ENCODE measurements at places on chromosomes 16 and 17.

DNA sequence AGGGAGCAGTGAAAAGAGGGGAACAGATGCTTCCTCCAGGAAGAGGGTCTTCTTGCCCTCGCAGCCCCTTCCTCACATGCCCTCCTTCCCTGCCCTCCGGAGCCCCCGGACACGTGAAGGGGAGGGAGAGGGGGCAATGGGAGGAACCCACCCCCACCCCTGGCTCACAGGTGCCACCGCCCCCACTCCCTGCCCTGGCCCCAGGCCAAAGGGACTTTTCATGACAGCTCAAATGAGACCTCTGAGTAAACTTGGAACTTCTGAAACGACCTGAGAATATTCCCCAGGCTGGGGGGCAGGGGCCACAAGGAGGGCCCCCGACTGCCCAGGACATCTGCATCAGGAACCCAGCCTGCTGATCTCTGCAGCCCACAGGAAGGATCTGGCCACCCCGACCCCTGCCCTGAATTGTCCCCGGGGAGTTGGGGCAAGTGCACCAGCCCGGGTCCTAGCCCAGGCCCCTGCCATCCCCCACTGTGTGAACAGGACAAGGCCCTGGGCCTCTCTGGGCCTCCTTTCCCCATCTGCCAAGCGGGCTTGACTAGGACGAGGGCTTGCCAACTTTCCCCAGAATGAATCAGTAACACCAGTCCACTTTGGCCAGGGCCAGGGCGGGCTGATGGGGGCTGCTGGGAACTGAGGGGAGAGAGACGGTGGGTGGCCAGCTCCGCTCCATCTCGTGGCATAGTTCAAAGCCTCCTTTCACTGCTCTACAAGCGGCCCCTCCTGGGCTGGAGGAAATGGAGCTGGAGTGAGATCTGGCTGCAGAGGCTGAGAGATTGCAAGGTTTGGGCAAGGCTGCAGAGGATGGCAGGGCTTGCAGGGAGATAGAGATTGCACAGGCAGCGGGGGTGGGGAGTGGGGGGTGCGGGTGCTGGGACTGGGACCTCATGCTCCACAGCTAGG, 3.8 kb downstream of the IL21R start:
- peaks cover 7% of the 10 kb centered on the region for H3K4me1 ChIP-seq
- no peaks in the 10 kb centered on the region for H3K27me3 ChIP-seq
- H3K27ac ChIP-seq: no peak overlapping the region

- no peaks in the 10 kb centered on the region for H3K27me3 ChIP-seq
- H3K27ac ChIP-seq: no peak overlapping the region
- no peak for DNase-seq
- no peaks in the 10 kb centered on the region for H3K4me1 ChIP-seq
Observed at GRCh38 chr16:64865069-64865696, 256.7 kb downstream of the CDH11 start.

- no peaks in the 10 kb centered on the region for H3K4me1 ChIP-seq
- no peaks in the 10 kb centered on the region for H3K36me3 ChIP-seq
- H3K4me3 ChIP-seq: no peak overlapping the region
- H3K27me3 ChIP-seq: no peaks in the 10 kb centered on the region
- DNase-seq: no peak
- H3K27ac ChIP-seq: no peak overlapping the region
Observed at GRCh38 chr16:30838876-30839471, 52.0 kb upstream of the ZNF629 start.

DNA sequence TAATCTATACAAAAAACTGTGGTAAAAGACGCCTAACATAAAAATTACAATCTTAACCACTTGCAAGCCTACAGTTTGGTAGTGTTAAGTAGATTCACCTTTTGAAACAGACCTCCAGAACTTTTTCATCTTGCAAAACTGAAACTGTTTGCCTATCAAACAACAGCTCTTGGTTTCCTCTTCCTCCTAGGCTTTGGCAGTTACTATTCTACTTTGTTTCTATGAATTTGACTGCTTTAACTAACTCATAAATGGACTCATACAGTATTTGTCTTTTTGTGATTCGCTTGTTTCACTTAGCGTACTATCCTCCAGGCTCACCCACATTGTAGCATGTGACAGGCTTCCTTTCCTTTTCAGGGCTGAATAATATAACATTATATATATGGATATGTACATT, 97.0 kb downstream of the PRKCA start:
- no peak overlapping the region for H3K27ac ChIP-seq
- no peaks in the 10 kb centered on the region for H3K4me1 ChIP-seq
- no peaks in the 10 kb centered on the region for H3K36me3 ChIP-seq
- DNase-seq: no peak
- H3K27me3 ChIP-seq: no peaks in the 10 kb centered on the region
- no peak overlapping the region for H3K4me3 ChIP-seq

GRCh38 chr17:75925103-75925502, 15.7 kb downstream of the FBF1 start:
- no peak overlapping the region for H3K27ac ChIP-seq
- H3K4me3 ChIP-seq: no peak overlapping the region
- no peaks in the 10 kb centered on the region for H3K4me1 ChIP-seq
- H3K36me3 ChIP-seq: peaks cover 23% of the 10 kb centered on the region
- DNase-seq: no peak

- no peak overlapping the region for H3K4me3 ChIP-seq
- peaks cover 20% of the 10 kb centered on the region for H3K4me1 ChIP-seq
Observed at GRCh38 chr17:44110823-44111633, 12.4 kb downstream of the HDAC5 start.

DNA sequence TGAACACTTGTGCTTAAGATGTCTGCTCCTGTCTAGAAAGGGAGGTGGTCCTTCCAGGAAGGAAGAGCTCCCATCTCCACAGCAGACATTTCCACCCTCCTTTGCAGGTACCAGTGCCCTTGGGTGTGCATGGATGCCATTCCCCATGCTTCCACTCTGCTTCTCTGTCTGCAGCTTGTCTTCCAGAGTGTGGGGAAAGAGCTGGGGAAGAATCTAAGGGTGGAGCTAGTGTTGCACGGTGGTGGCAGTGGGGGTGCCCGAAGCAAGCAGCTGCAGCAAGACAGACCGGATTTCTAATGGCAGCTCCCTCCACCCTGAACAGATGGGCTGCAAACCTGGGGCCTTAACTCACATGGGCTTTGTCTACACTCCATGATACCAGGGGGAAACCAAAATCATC, 22.6 kb upstream of the HOXB13 start:
- no peak overlapping the region for H3K4me3 ChIP-seq
- no peak overlapping the region for H3K27ac ChIP-seq
- peaks cover 58% of the 10 kb centered on the region for H3K27me3 ChIP-seq
- no peak for DNase-seq

DNA sequence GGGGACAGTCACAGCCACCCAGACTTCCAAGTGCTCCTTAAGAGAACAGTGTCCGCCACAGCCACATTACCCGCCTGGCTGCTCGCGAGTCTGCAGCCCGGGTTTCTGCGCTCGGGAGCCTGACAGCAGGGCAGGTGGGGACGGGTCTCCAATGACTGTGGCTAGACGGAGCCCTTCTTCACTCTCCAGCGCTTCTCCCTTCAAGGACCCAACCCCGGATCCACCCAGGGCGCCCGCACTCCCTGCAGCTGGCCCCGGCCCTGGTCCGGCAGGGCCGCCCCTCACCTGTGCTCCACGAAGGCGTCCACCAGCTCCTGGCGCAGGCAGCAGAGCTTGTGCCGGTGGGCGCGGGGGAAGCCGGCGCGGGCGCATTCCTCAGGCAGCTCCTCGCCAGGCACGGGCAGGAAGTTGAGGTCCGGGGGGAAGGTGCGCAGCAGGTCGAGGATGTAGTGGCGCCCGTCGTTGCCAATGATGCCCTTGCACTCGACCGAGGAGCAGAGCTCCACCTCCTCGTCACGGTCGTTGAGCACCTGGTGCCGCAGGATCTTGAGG, 13.9 kb downstream of the CLUH start:
- no peak overlapping the region for H3K27ac ChIP-seq
- peak overlapping the region; percentile 11 for H3K4me3 ChIP-seq
- H3K36me3 ChIP-seq: peaks cover 76% of the 10 kb centered on the region
- no peaks in the 10 kb centered on the region for H3K27me3 ChIP-seq

DNA sequence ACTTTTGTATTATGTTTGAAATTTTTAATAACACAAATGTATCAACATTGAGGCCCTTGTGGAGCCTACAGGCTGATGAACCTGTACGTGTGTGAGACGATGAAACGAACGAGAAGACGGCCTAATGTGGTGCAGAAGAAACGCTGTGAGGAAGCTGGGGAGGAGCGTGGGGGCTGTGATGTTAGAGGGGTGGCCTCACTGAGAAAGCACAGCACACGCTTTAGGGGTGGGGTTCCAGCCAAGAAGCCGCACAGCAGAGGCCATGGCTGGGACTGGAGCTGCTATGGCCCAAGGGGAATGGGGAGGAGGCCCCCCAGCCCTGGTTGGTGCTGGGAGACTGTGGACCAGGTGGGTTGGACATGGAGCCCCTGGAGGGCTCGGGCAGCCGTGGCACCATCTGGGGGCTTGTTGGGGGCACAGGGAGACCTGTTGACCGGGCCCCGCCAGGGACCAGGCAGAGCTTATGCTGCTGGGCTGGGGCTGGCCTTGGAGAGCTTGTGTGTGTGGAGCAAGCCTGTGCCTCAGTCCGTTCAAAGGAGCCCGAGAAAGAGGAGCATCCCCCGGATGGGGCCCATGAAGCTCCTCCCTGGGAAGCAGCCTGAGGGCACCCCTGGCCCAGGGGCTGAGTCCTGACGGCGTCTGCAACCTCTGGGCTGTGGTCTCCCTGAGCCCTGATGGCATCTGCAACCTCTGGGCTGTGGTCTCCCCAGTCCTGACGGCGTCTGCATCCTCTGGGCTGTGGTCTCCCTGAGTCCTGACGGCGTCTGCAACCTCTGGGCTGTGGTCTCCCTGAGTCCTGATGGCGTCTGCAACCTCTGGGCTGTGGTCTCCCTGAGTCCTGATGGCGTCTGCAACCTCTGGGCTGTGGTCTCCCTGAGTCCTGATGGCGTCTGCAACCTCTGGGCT, 44.7 kb downstream of the METRNL start:
- no peaks in the 10 kb centered on the region for H3K36me3 ChIP-seq
- H3K27ac ChIP-seq: no peak overlapping the region

DNA sequence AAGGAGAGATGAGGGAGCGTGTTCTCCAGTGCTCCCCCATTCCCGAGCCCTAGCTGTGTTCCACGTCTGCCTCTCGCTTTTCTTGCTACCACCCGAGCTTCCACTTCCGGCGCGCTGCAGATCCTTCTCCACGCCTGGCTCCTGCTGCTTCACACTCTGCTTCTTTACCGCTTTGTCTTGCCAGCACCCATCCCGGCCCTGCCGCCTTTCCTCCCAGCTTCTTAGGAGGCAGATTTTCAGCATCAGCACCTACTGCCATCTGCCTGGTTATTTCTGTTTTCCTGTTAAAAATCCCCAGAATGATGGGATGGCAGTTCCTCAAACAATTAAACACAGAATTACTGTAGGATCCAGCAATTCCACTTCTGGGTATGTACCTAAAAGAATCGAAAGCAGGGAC, 64.7 kb downstream of the ELAC2 start:
- H3K4me1 ChIP-seq: no peaks in the 10 kb centered on the region
- H3K36me3 ChIP-seq: no peaks in the 10 kb centered on the region
- H3K4me3 ChIP-seq: no peak overlapping the region
- no peaks in the 10 kb centered on the region for H3K27me3 ChIP-seq
- DNase-seq: no peak
- no peak overlapping the region for H3K27ac ChIP-seq

GRCh38 chr17:67998466-67998865, 2.2 kb upstream of the C17orf58 start:
- no peak overlapping the region for H3K27ac ChIP-seq
- H3K36me3 ChIP-seq: no peaks in the 10 kb centered on the region
- no peaks in the 10 kb centered on the region for H3K27me3 ChIP-seq
- peaks cover 16% of the 10 kb centered on the region for H3K4me1 ChIP-seq
- DNase-seq: no peak

GRCh38 chr16:46922239-46922638, 38.1 kb downstream of the GPT2 start:
- no peak overlapping the region for H3K4me3 ChIP-seq
- DNase-seq: no peak
- no peak overlapping the region for H3K27ac ChIP-seq
- H3K27me3 ChIP-seq: no peaks in the 10 kb centered on the region

GRCh38 chr17:8706431-8706830, 38.2 kb downstream of the CCDC42 start:
- no peaks in the 10 kb centered on the region for H3K36me3 ChIP-seq
- H3K4me3 ChIP-seq: no peak overlapping the region
- H3K4me1 ChIP-seq: peaks cover 1% of the 10 kb centered on the region
- no peak for DNase-seq
- no peaks in the 10 kb centered on the region for H3K27me3 ChIP-seq

GRCh38 chr17:3590231-3590630, 19.0 kb downstream of the TRPV1 start:
- no peaks in the 10 kb centered on the region for H3K4me1 ChIP-seq
- peaks cover 59% of the 10 kb centered on the region for H3K36me3 ChIP-seq
- no peak for DNase-seq
- H3K27ac ChIP-seq: no peak overlapping the region
- no peaks in the 10 kb centered on the region for H3K27me3 ChIP-seq
